Stimulated activated CD4-positive, alpha-beta T cell treated with anti-CD3 and anti-CD28 coated beads, Interleukin-4, amount 100 ng/mL, for 4 hours (primary cell): ENCODE measurements at places on chromosomes 5 and 9.

- no peak for DNase-seq
These were observed 209.3 kb downstream of the ROR2 start for GRCh38 chr9:91740701-91741100.

DNA sequence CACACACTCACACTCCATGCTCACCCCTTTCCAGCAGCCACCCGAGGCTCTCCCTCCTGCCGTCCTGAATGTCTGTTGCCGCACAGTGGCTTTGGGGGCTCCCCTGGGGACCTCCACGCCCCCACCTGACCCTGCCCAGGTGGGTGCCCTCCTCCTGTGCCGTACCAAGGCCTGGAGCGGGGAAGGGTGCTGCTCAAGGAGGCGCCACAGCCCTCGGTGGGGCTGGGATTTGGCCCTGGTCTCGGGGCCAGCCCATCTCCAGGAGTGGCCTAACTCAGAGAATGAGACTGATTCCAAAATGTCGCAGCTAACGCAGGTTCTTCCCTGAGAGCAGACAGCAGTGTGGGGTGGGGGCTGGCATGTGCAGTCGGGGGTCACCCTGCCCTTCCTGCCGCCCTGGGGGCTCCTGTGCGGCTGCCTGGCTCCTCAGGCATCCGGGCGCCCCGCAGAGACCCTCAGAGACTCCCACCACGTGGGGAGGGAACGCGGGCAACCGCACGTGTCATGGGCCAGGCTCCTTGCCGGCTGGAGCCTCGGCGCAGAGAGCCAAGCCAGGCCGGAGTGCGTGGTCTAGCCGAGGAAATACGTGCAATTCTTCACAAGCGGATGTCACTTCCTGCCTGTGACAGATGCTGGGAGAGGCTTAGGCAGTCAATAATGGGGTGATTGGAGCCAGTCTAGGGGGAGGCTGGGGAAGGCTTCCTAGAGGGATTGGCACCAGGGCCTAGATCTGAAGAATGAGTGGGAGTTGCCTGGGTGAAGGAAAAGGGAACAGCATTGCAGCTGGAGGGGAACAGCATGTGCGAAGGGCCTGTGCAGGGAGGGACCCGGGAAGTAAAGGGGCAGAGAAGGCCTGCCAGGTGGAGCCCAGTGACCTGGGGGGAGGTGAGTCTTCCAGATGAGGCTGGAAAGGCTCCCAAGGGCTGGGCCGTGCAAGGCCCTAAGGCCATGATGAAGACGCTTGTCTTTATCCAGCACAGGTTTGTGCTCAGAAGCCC lies 44.1 kb downstream of the C9orf50 start:
- DNase-seq = no peak

GRCh38 chr9:25677301-25678146 lies 720 bp downstream of the TUSC1 start:
- DNase-seq = peak; percentile 1

DNA sequence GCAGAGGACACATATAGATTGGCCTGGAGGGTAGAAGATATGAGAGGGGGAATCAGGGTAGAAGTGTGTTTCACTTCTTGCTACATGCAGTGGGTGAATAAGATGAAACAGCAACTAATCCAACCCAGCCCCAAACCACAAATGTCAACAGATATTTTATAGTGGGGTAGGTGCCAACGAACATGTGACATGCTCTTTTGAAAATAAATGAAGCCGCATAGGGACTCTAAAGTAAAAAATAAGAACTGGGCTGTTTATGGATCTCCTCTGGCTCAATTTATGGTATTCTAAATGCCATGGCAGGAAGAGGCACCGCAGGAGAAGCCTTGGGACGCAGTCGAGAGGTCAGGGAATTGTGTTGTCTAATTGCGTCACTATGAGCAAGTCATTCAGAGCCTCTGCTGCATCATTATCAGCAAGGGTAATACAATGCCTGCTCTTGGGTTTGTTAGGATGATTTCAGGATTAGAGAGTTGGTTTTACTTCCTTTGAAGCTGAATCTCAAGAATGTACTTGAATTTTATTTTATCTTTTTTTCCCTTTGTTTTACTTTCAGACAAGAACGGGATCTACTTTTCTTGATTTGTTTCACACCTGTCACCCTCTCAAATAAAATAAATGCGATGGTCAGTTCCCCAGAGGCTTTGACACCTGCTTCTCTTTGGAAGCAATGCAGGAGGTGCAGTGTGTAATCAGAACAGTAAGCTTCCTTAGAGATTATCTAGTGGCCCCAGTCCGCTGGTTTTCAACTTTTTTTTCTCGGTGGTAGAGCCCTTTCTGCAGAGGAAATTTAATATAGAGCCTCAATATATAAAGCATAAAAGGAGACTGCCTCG lies 375.6 kb upstream of the CLINT1 start:
- no peak for DNase-seq

DNA sequence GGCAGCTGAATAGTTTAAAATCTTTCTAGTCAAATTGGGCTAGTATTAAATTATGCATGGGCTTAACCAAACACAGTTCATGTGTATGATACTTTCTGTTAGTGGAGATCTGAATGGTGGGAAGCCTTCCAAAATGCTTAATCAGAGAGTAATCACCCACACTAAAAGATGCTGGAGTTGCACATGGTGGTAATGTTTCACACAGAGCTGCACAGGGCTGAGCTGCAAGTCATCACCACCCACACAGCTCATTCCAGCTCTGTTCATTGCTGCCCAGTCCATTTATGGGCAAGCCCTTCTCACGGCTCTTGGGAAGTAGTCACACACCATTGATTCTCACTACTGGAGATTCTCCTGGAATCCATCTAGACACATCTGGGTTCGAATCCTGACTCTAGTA lies 351.5 kb upstream of the KCNN2 start:
- DNase-seq = no peak

DNA sequence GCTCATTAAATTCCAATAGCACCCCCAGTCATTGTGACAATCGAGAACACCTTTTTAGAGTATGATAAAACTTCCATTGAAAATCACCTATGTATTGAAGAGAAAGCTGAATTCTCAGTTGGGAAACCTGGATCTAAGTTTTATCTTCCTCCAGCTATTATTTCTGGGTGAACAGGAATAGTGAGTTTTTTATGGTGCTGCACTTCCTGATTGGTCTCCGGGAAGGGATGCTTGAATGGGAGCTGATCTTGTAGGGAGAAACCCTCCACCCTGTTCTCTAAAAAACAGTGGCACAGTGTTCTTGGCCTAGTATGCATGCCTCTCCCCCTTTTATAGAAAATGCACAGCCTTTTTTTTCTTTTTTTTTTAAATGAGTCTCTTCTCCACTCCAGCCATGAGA lies 112.2 kb downstream of the ACTBL2 start:
- no peak for DNase-seq

- DNase-seq = no peak
These were observed 46.7 kb upstream of the ANXA1 start for GRCh38 chr9:73104921-73105320.

GRCh38 chr5:53983568-53984460 lies 326.6 kb downstream of the ARL15 start:
- no peak for DNase-seq

DNA sequence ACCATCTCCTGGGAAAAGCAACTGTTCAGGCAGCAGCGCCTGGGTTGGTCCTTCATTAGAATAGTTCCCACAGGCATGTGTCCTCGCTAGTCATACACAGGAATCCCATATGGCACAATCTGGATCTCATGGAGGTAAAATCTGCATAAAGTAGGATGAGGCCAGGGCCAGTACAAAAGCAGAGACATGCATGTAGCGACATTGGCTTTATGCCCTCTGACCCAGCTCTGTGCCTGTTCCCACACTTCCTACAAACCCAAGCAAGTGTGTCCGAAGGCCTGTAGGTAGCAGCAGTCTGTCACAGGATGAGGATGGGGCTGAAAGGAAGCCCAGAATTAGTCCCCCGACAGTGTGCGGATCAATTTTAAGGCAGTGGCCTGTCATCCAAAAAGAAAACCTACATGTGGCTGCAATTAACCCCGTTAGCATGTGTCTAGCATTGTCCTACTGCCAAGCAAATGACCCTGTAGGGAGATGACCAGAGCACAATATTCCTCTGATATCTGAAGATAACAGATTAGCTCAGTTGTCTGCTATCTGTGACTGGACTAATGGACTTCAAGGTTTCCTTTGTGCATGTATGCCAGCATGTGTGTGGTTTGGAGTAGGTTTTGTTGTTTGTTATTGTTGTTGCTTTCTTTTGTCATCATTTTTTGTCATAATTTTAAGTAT lies 178.8 kb downstream of the TMEM161B start:
- no peak for DNase-seq

- no peak for DNase-seq
These were observed 34.1 kb downstream of the ETF1 start for GRCh38 chr5:138508958-138509357.

- no peak for DNase-seq
These were observed 697 bp upstream of the PRUNE2 start for GRCh38 chr9:76906647-76906975.

DNA sequence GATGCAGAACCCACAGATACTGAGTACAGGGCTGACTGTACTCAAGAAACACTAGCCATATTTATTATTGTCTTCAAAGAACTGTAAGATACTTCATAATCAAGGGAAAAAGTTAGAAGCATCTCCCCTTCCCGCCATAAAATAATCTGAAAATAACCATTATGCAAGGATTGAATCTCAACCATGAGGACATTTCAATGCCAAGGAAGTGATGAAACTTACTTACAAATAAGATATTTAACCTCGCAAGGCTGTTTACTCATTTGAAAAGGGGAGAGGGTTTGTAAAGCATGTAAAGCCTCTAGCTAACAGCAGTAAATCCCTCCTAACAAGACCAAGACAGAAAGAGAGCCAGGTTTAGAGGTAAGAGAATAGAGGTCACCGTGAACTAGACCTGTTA lies 6.3 kb downstream of the MYO10 start:
- DNase-seq = no peak

- DNase-seq = no peak
These were observed 209.6 kb upstream of the TNC start for GRCh38 chr9:115327436-115328122.
